ENCODE measurements at places on chromosomes 7 and 10. TPM values are rescaled to one million over a fixed set of nuclear protein-coding genes. Genes with fewer than 3 reads are reported as not detected.

Gene TMEM140
- total RNA-seq = 0.64 TPM

Gene SUN3
- total RNA-seq = 0.13 TPM

Gene ABCC2
- total RNA-seq = 114 TPM

Gene ZNF138
- total RNA-seq = 3.0 TPM

Gene IKZF1
- total RNA-seq = not detected

Gene HHEX
- 11.3 TPM for total RNA-seq

Gene AGK
- 31.5 TPM for total RNA-seq

Data from A549 treated with dexamethasone at 1 μM for 4 hours (cell line).